ENCODE measurements at places on chromosomes 16 and 17.

DNA sequence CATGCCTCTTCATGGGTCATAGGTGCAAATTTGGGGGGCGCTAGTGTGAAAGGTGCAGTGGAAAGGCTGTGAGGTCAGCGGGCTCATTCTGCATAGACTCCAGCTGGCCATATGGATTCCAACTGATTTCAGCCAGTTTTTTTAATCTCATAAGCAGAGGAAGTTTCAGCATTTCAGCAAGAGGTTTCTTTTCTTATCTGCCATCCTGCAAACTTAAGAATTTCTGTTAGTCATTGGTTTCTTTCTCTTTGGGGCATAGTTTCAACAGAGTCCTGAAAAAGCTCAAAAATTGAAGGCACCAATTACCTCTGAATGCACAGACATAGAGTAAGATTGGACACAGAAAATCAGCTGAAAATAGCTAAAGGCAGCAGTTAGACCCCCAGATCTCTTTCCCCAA is 16.2 kb upstream of the ALOX15 start:
- no peak for DNase-seq

DNA sequence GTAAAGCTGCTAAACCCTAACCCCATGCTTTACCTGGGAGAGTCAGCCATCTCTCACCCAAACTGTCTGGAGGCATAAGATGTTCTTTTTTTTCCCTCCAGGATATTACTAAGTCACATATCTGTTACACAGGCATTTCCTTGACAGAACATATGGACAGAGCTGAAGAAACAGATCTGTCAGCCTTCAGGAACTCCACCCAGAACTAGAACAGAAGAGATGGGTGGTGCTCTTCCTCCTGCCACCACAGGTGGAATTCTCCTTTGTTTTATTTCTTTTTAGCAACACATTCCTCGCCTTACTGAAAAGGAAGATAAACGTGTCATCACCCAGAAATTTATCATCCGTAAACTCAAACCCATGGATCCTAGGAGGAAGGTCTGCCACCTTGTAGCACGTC is 8.8 kb downstream of the MYCBPAP start:
- no peak for DNase-seq

GRCh38 chr16:50751528-50751927 is 9.6 kb downstream of the CYLD start:
- DNase-seq: no peak

GRCh38 chr17:64546716-64547115 is 39.9 kb downstream of the CEP95 start:
- DNase-seq: no peak

- no peak for DNase-seq
These were observed 10.9 kb downstream of the HAS3 start for GRCh38 chr16:69116256-69116875.

DNA sequence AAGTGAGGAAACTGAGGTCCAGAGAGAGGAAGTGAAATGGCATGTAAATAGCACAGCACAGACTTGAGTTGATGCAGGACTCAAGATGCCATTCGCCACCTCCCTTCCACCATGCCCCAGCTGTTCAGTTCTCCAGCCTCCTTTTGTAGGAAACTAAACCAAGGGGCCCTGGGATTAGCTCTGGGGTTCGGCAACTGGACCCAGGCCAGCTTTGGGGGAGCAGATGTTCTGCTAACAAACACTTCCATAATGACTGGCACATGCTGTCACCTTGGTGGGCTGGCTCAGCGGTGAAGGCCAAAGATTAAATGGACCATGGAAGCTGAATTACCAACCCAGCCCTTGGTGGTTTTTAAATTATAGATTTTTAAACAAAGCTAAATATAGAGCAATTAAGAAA is 77.0 kb downstream of the IRX6 start:
- no peak for DNase-seq

DNA sequence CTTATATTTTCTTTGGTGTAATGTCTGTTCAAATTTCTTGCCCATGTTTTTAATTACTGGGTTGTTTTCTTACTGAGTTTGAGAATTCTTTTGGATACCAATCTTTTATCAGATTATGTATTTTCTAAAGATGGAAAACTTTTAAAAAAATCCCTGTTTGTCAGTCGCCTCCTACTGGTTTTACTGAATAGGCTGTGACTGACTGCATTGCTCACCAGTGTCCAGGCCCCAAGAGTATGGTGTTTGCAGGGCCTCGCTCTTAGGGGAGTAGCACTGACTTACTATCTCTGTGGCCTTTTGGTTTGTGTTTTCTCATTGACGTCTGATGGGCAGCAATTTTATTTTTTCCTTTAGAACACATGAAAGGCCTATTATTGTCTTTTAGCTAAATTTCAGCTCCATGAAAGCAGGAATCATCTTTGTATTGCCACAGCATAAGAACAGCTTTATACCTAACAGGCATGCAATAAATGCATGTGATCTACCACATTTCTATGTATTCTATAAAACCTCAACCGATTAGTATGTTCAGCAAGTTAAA is 188.4 kb downstream of the AATF start:
- no peak for DNase-seq

GRCh38 chr16:73505577-73505976 is 457.6 kb upstream of the ZFHX3 start:
- DNase-seq: no peak

- DNase-seq: no peak
These were observed 81.4 kb downstream of the XYLT1 start for GRCh38 chr16:17389384-17389783.

DNA sequence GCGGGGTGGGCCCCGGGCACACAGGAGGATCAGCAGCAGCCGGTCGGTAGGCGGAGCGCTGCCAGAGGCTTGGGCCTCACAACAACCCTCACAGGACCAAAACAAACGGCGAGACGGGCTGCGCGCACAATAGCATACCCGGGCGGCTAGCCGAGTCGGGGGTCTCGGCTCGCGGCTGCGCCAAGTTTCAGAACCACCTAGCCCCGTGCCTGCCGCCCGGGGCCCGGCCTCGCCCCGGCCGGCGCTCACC is 732 bp downstream of the ULK2 start:
- peak; percentile 43 for DNase-seq

- DNase-seq: no peak
These were observed 167.8 kb downstream of the ENGASE start for GRCh38 chr17:79242393-79242792.

GRCh38 chr17:31269578-31269983 is 27.5 kb downstream of the OMG start:
- no peak for DNase-seq

- no peak for DNase-seq
These were observed 56.9 kb downstream of the VMP1 start for GRCh38 chr17:59764292-59764741.

GRCh38 chr17:53627511-53627910 is 195.2 kb upstream of the KIF2B start:
- no peak for DNase-seq

GRCh38 chr16:85029408-85029784 is 1.8 kb downstream of the KIAA0513 start:
- no peak for DNase-seq

- no peak for DNase-seq
These were observed 1.0 kb upstream of the HOXB8 start for GRCh38 chr17:48615963-48616716.

- no peak for DNase-seq
These were observed 14.7 kb downstream of the CCR7 start for GRCh38 chr17:40550608-40551007.

GRCh38 chr17:30232015-30232823 is 3.3 kb downstream of the SLC6A4 start:
- no peak for DNase-seq

DNA sequence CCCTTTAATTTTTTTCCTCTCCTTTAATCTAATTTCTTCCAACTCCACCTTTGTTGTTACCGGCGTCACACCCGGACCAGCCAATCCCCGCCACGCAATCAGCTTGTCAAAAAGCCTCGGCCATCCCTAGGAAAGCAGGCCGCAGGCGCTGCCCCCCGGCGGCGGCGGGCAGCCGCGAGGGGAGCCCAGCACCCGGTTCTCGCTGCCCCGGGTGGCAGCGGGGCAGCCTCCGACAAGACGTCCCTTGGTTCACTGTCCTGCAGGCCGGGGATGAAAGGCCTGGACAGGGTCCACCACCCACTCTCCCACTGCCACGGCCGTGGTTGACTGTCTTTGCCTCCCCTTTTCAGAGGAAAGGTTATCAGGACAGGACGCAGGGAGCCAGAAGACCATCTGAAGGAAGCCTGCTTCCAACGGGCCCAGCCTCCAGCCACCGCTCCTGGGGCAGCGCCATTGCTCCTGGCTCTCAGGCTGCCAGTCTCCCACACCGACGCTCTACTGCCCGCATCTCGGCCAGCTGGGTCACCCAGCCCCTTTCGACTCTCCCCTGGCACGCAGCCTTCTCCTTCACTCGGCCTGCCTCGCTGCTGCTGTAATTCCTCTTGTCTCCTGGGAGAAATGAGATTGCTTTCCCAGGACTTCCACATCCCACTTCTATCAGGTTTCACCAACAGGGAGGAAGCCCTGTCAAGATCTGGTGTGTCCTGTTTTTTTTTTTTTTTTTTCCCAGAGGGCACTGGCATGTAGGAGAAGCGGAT is 2.8 kb upstream of the UBTF start:
- DNase-seq: peak; percentile 80

- DNase-seq: no peak
These were observed 4.8 kb downstream of the DNASE1 start for GRCh38 chr16:3659251-3659650.

GRCh38 chr16:29304251-29304650 is 102.3 kb downstream of the NPIPB11 start:
- no peak for DNase-seq

- no peak for DNase-seq
These were observed 57.5 kb downstream of the BEAN1 start for GRCh38 chr16:66484453-66485213.

- DNase-seq: no peak
These were observed 502 bp downstream of the SMPD3 start for GRCh38 chr16:68447653-68448359.

DNA sequence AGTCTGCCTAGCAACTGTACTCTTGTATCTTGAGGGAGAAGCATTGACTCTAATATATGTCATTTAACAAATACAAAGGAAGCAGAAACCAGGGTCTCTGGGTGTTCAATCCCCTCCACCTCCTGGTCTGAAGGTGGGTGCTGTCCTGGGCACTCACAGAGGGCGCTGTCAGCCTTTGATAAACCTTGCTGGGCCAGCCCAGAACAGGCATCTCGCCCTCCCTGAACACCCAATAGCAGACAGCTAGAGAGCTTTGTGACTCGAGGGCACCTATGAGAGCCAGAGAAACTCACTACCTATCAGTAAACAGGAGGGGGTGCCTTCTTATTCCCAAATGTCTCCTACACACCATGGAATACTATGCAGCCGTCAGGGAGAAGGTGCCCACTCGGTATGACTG is 6.4 kb upstream of the PIPOX start:
- no peak for DNase-seq

DNA sequence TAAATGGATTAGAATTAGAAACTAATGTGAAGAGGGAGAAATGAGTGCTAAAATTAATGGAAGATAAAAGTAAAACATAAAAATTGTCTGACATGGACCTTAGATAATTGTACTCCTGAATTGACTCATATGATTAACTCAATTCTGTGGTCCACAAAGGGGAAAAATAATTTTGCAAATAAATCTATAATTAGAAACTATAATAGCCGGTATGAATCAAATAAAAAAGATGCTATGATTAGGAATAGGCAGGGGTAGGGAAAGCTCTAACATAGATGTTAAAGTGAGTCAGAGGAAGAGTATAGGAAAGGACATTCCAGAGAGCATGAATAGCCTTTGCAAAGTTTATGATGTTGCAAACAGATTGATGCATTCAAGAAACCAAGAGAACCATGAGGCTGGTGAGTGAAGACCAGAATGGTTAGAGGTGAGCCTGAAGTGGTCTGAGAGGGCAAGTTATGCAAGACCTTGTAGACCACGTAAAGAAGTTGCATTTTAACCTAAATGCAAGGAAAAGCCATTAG is 262.1 kb upstream of the CA10 start:
- no peak for DNase-seq

GRCh38 chr16:52548261-52549010 is 1.5 kb upstream of the TOX3 start:
- DNase-seq: no peak

GRCh38 chr16:74607310-74607961 is 522 bp upstream of the GLG1 start:
- DNase-seq: no peak

DNA sequence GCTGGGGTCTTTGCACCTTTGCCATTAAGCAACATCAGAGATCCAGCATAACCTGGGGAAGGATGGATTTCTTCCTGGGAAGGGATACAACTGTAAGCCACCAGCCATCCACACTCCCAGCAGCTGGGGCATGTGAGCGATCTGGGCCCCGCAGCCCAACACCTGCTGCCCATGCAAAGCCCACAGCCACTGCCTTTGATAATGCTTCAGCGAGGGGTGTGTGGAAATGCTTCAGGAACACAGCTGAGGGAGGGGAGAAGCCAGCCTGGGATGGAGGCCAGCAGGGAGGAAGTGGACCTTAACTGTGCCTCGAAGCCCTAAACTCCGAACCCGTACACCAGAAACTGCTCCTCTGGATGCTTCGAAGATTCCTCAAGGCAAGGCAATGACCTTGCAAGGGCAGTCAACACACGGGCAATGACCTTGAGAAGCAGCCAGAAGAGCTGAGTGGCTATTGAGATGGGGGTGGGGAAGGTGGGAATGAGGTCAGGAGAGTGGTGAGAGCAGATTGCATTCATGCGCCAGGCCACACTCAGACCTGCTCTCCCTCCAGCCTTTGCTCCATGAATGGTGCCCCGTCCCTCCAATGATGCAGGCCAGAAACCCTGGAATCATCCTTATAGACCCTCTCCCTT is 49.1 kb downstream of the KATNIP start:
- DNase-seq: no peak

GRCh38 chr17:63116228-63116627 is 150.2 kb downstream of the TANC2 start:
- no peak for DNase-seq

- DNase-seq: peak; percentile 35
These were observed 7.7 kb downstream of the CCL3L1 start for GRCh38 chr17:36188891-36189306.

- DNase-seq: no peak
These were observed 66.9 kb upstream of the TNRC6C start for GRCh38 chr17:77891602-77892001.

GRCh38 chr17:7435676-7436555 is 681 bp downstream of the TMEM102 start:
- DNase-seq: peak; percentile 45

GRCh38 chr16:19127205-19127604 is 13.4 kb downstream of the ITPRIPL2 start:
- no peak for DNase-seq

Data from NCI-H1694 treated with DMSO at 0.1 percent for 48 hours (cell line).